Hematopoietic multipotent progenitor cell (in vitro differentiated cells): ENCODE measurements at places on chromosomes 11 and 22. TPM values are rescaled to one million over a fixed set of nuclear protein-coding genes. Genes with fewer than 3 reads are reported as not detected.

DNA sequence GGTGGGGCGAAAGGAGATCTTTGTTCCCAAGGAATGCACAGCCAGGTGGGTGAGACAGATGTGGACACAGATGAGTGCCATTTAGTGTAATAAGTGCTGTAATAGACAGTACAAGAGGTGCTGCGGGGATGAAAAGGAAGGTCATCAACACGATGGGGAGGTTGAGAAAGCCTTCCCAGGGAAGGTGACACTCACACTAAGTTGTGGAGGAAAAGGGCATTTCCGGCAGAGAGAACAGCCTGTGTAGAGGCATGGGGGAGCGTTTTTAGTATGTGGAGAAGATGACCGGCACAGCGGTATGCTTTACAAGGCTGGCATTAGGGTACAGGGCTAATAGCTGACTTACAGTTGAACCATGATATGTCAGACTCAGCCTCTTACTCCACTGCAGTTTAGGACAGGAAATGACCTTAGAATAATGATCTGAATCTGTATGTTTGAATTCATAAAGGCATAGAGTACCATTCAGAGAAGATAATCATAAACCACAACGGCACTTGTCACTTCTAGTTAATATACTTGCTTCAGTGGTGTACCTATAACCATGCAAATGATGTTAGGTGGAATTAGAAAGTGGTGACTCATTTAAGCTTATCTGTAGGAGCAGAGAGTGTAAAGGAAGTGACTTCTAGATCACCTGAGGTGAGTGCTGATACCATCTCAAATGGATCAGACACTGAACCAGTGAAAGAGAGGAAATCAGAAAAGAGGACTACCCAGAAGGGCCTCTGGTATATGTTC is 60.6 kb downstream of the FAM83F start:
- DNase-seq: peak; percentile 72

GRCh38 chr11:117932426-117932825 is 3.2 kb upstream of the TMPRSS13 start:
- DNase-seq: no peak

DNA sequence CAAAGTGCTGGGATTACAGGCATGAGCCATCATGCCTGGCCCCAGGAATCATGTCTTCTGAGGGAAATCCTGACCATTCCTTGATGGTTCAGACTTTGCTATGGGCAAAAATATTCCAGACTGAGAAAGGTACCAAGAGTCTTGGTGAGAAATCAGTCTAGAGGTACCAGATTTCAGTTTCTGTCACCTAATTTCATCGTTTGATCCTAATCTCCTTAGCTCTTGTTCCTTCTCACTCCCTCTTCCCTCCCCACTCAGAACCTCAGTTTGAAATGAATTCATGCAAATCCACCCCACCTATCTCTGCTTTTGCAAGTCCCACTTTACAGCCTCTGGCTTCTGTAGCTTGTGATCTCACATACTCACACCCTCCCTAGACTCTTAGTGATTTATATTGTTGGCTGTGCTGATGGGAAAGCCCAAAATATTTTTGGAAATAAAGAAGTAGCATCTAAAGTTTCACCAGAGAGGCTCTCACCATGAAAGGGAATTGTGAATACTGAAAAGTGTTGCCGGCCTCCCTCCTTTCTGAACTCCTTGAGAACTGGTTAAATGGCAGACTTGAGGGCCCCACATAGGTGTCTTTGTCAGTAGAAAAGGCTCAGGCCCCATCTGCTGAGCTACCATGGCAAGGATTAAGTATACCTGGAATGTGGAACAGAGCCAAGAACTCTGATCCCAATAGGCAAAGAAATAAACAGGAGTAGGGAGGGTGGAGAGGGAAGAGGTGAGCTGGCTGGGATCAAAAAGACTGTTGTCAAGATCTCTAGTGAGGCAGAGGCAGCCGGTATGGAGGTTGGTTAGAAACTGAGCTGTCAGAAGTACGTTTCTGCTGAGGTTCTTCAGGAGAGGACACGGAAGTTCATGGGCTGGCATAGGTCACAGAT is 190.5 kb upstream of the MTMR2 start:
- no peak for DNase-seq

DNA sequence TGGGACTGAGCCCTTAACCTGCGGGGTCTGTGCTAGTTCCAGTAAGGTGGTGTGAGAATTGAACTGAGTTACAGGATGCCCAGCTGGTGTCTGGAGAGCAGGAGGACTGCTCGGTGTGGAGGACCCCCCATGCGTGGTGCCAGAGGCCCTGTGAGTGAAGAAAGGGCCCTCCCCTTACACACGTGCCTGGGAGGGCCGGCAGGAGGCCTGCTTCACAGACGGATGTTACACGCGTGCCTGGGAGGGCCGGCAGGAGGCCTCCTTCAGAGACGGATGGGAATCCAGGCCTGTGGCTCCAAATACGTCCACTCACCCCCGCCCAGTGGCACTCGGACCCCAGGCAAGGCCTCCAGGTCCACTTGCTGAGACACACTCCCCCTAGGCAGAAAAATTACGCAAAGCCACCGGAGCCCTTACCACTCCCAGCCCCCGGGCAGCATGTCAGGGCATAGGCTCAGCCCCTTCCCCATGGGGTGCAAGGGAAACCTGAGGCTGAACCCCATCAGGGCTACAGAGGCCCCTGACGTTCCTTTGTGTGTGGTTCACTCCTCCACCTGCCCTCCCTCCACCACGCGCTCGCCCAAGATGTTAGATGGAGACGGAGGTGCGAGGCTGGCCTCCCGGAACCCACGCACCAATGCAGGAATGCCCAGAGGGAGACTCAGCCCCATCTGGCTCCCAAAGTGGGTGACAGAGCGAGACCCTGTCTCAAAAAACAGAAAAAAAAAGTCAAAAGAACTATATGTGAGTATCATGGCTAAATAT is 227.8 kb downstream of the BRD1 start:
- DNase-seq: no peak

- DNase-seq: no peak
Measured at GRCh38 chr11:3022300-3022967, 30.3 kb upstream of the NAP1L4 start.

DNA sequence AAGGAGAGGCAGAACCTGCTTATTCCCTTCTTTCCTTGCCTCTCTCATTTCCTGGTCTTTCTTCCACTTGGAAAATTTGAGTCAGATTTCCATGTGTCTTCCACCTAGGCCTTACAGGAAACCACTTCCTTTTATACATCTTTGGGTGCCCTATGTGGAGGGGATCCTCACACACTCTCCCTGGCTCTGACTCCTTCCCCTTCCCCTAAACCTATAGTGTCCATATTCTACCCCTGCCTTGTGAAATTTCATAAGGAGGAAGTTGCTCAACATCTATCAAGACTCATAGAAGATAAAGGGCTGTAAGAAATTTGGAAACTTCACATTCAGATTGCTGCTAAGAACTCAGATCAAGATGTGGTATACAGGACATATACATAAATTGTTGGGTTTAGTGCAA is 20.4 kb downstream of the TUG1 start:
- no peak for DNase-seq

- no peak for DNase-seq
Measured at GRCh38 chr11:86062719-86063118, 6.2 kb downstream of the PICALM start.

Gene OR52L1
- not detected for total RNA-seq

- no peak for DNase-seq
Measured at GRCh38 chr11:117870103-117870952, 6.1 kb downstream of the FXYD6 start.

DNA sequence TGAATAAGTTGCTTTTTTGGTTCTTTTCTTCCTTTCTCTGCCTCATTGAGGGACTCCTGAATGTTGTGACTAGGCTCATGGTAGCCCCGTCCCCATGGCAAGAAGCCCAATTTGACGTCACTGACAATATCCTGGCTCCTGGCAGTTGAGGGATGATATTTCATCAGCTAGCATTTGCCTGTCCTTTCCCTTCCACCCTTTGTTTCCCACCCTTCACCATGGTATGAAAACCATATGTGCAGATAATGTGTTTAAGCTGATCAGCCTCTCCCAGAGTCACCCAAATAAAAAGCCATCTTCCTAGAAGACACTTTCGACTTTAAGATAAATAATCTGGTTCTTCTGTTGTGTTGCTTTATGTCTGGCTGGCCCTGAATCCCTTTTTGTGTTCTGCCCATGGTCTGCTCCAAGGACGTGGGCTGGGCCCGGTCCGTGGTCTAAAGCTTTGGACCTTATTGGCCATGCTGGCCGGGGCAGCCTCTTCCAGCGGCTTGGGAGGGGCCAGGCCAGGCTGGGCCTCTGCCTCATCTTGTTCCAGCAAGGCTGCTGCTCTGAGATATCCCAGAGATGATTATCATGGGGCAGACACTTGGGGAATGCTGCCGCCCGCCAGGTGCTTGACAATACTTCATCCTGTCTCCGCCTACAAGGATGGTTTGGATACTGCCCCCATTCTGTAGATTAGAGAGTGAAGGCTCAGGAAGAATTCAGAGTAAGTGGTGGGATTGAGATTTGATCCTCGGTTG is 5.1 kb downstream of the TSPAN18 start:
- DNase-seq: no peak

GRCh38 chr22:30205281-30206115 is 41.1 kb downstream of the LIF start:
- no peak for DNase-seq

GRCh38 chr22:10727393-10727792 is 4800.6 kb upstream of the OR11H1 start:
- DNase-seq: no peak
